Left renal pelvis (tissue), 4 donors: ENCODE measurements at places on chromosomes 6 and 20. TPM values are rescaled to one million over a fixed set of nuclear protein-coding genes. Genes with fewer than 3 reads are reported as not detected.

DNA sequence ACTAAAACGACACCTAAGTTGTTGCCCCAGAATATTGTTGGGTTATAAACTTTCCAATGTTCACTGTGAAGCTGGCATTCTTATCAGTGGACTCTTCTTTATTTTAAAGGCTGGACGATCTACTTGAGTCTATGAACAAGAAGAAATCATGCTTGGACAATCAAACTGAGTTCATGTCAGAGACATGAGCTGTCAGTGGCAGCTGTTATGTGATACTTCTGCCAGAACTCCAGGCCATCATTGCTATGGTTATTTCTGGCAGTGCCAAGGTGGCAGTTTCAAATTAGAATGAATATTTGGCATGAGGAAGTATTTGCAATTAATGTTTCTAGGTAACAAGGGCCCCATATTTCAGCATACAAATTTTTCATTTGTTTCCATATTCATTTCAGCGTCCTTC is 417.3 kb downstream of the LMBRD1 start:
- DNase-seq = no peak

- no peak for DNase-seq
These were observed 4.0 kb upstream of the SPATS1 start for GRCh38 chr6:44338228-44339122.

DNA sequence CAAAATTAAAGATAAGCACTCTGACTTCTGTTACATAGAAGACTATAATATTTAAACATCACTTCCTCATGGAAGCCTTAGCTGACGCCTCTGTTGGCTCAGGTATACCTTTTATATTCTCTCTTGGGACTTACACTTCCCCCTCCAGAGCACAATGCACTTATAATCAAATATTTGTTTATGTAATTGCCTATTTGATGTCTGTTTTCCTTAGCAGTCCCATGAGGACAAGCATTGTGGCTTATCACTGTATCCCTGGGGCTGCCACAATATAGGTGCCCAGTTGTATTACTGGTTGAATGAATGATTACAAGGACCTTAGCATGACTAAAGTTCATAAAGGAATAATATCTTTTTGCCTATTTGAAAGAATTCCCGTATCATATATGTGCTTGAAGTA is 186.7 kb upstream of the VGLL2 start:
- no peak for DNase-seq

DNA sequence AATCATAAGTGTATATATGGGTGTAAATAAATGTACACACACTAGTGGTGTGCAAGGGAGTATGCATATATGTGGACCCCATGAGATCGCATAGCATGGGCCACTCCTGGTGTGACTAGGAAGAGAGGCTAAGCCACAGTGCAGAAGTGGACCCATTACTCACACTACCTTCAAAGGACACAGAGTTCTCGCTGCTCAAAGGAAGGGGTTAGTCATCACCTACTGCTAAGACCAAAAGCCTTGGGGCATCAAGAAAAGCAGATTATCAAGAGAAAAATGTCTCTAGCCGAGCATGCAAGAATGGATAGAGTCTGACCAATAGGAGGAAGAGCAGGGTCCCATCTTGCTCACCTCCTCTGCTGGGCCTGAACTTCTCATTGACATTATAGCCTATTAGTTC is 195.5 kb downstream of the MAFB start:
- DNase-seq = no peak

- no peak for DNase-seq
These were observed 31.5 kb upstream of the RIPOR2 start for GRCh38 chr6:24967211-24967610.

DNA sequence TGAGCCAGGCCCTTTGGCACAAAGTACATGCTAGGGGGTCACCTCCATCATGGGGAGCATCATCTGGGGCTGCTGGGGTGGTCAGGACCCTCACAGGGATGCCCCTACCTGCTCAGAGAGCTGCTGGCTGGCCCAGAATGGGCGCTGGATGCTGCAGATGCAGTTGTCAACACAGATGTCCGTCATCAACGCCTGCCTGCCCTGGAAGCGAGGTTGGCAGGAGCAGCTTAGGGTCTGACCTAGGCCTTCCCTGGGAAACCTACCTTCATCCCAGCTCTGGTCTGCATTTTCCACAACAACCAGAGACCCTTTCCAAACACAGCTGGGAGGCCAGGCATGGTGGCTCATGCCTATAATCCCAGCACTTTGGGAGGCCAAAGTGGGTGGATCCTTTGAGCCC is 88.0 kb downstream of the EDN3 start:
- no peak for DNase-seq

DNA sequence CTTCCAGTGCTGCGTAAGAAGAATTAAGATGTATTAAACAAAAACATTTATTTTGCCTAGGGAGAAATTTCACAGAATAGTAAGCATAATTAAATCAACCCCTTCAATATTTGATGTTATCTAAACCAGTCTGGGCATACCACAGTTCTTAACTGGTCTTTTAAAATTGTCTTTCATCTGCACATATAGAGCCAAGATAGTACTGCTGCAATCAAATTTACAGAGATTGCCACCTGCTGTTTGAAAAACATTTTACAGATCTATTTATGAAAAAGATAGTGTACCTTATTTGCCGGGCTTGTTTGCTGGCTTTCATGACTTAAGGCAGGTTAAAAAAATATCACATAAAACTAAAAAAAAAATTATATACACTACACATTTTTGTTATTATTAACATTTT is 323.2 kb downstream of the ADGRB3 start:
- DNase-seq = no peak

GRCh38 chr20:2692036-2692885 is at the start of gene EBF4:
TSS of gene EBF4 (plus strand) at chr20:2692780. CDS start at chr20:2693646, 866 bp downstream.
- DNase-seq = peak; percentile 41

DNA sequence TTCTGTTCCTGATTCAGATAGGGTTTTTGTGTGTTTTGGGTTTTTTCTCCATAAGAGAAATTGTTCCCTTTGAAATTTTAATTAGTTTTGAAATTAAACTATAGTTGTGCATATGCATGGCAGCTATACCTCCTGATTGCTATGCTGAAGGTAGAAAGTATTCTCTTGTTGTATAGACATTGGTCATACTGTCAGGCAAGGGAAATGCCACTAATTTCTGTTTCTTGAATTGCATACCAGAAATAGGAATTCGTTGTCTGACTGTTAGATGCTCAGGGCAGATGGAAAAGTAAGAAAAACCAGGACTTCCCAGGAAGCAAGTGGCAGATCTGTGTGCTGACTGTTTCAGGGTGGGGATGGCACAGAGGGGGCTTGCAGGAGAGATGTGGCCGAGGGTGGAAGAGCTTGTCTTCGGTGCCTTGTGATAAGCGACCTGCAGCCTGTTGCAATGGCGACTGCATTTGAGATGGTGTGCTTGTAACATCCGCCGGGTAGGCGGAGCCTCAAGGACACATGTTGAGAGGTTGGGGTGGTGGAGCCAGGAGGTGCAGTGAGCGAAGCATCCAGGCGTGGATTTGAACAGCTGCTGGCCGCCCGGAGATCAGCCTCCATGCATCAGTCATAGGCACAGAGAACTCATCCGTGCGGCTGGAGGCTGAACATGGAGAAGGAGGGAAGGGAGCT is 42.8 kb downstream of the RREB1 start:
- no peak for DNase-seq

DNA sequence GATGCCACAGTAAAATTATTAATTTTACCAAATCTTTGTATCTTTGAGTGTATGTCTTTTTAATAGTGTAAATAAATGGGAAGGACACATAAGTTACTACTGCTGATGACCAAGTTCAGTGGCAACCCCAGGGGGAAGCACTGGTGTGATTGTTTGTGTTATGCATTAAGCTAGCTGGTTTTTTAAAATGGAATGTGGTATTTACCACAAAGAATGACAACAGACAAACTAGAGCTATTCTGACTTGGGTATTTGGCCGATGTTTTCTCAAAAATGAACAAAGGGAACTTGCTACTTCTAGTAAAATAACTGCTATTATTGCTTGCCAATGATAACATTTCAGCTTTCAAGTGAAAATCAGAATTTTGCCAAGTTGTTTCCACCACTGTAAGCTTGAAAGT is 2.9 kb downstream of the FNDC1 start:
- DNase-seq = no peak

GRCh38 chr6:7617801-7618764 is 28.1 kb downstream of the SNRNP48 start:
- no peak for DNase-seq

DNA sequence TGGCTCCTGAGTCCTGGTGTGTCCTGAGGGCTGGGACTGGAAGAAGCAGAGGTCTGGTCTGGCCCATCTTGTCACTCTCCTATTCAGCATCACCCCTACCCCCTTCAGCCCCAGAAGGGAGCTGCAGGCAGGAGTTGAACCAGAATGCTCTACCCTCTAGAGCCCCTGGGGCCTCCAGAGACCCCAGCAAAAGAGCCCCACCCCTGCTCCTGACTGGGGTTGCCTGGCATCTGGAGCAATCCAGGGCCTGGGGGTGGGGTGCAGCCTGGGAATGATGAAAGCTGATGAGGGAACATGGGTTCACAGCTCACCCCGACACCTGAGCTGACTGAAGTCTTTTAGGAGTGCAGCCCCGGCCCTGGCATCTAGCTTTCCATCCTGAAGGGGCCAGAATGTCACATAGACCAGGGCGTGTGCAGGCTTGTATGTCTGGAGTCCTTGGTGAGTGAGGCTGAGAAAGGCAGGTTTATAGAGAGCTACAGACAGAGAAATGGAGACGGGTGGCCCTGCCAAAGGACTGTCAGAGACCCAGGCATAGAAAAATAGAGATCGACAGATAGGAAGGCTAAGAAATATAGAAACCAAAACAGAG is 12.2 kb downstream of the FGD2 start:
- no peak for DNase-seq

- DNase-seq = no peak
These were observed 565.9 kb upstream of the RNF217 start for GRCh38 chr6:124396361-124396760.

DNA sequence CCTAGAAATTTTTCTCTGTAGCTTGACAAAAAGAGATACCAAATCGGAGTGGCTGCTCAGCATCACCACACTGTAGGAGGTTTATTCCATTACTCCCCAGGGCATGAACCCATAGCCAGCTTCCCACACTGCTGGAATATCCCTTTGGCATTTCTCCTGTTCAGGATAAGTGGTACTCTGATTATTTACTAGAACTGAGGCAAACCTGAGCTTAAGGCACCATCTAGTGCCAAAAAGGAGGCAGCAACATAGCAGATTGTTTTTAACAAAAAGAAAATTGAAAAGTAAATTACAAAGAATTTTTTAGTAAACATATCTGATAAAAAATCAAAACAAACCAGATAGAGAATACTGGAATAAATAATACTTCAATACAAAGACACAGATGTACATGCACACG is 181.7 kb downstream of the WDR27 start:
- no peak for DNase-seq

- DNase-seq = no peak
These were observed 75.8 kb downstream of the CEBPB start for GRCh38 chr20:50266293-50267040.

- DNase-seq = no peak
These were observed 33.5 kb downstream of the FAM8A1 start for GRCh38 chr6:17633465-17634188.

- no peak for DNase-seq
These were observed 58.3 kb upstream of the GNRH2 start for GRCh38 chr20:2984956-2985661.

- DNase-seq = no peak
These were observed 91.7 kb upstream of the C6orf118 start for GRCh38 chr6:165401092-165401491.

GRCh38 chr20:15700147-15700765 is 873.0 kb downstream of the KIF16B start:
- DNase-seq = no peak

DNA sequence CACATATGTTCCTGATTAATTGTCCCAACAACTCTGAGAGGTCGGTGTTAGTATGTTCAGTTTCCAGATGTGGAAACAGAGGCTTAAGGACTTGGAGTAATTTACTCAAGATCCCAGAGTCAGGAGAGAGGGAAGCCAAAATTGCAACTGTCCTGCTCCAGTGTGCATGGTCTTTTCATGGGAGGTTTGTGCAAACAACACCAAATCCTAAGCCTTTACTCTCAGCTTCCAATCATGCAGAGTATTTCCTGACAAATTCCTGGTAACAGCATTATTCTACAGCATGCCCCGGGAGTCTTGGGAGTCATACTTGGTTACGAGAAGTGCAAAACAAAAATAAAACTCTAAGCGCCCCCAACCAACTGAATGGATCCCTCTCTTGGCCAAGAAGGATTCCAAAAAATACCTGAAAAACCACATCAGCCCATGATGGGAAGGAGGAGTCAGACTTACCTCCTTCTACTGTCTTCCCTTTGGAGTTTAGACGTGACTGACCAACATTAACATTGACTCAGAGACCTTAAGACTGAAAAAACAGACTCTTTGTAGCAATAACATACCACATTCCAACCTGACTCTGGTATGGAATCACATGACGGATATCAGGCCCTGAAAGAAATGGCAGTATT is 30.8 kb upstream of the PPP1R3G start:
- DNase-seq = no peak

VNN1 gene
- polyA plus RNA-seq = 0.17 TPM

MAK gene
- 1.4 TPM for polyA plus RNA-seq

NFS1 gene
- 29.2 TPM for polyA plus RNA-seq

RTN4IP1 gene
- 10.0 TPM for polyA plus RNA-seq

ADGRG6 gene
- polyA plus RNA-seq = 15.1 TPM

MED23 gene
- polyA plus RNA-seq = 50.2 TPM

MUC21 gene
- 0.04 TPM for polyA plus RNA-seq

GJA10 gene
- not detected for polyA plus RNA-seq

RAET1L gene
- not detected for polyA plus RNA-seq

CLVS2 gene
- polyA plus RNA-seq = 0.33 TPM

GINS1 gene
- polyA plus RNA-seq = 19.3 TPM

HTR1B gene
- polyA plus RNA-seq = 0.07 TPM

WTAP gene
- polyA plus RNA-seq = 131 TPM

SSTR4 gene
- polyA plus RNA-seq = not detected

LKAAEAR1 gene
- 0.21 TPM for polyA plus RNA-seq
